Stimulated activated naive CD4-positive, alpha-beta T cell (primary cell): ENCODE measurements at places on chromosomes 12 and 14.

- no peak for DNase-seq
Observed at GRCh38 chr12:10113075-10113474, 14.3 kb upstream of the CLEC1A start.

- DNase-seq, result no peak
Observed at GRCh38 chr14:101351769-101352168, 209.5 kb upstream of the DIO3 start.

DNA sequence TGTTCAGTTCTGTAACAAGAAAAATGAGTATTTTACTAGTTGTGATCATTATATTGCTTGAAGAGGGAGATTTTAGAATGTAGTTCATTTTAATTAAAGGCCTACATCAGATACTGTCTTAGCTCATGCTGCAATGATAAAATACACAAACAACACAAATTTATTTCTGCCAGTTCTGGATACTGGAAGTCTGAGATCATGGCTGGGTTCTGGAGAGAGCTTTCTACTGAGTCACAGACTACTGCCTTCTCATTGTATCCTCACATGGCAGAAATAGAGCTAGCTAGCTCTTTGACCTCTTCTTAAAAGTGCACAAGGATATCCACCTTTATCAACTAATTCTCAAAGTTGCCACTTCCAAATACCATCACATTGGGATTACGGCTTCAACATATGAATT lies 53.8 kb downstream of the MIS18BP1 start:
- DNase-seq, result no peak

- no peak for DNase-seq
Observed at GRCh38 chr12:128820723-128821432, 2.9 kb downstream of the SLC15A4 start.

DNA sequence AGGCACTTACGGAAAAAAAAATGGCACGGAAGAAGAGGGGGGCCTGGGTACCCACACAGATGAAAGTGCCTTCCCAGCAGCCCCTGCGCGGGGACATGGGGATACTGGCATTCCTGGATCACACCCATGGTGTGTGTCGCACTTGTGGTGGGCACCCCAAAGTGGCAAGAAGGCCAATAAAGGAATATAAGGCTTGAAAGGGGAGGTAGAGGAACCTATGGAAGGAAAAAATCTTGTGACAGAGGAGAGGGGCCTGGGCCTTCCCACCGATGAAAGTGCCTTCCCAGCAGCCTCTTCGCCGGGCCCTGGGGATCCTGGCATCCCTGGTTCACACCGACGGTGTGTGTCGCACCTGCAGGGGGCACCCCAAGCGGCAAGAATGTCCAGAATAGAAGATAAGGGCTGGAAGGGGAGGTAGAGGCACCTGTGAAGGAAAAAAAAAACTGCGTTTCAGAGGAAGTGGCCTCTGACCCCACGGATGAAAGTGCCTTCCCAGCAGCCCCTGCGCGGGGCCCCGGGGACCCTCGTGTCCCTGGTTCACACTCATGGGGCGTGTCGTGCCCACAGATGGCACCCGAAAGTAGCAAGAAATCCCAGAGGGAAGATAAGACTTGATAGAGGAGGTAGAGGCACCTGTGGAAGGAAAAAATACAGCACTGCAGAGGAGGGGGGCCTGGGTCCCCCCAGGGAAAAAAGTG lies 284.0 kb downstream of the ALG10 start:
- no peak for DNase-seq

DNA sequence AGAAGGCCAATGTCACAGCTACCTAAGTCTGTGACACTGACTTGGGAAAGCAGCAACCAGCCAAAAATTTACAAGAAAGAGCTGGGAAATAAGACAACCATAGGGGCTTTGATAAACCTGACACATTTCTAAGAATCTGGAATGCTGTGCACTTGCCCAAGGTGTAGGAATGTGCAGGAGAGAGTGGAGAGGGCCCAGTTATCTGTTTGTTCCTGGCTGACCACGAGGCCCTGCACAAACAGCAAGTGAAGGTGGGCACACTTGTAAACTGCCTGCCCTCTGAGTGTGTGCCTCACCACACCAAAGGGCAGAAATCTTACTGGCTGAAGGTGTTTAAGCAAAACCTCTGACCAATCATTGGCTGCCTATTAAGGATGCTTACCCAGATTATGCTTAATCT lies 27.3 kb downstream of the DLK1 start:
- no peak for DNase-seq

DNA sequence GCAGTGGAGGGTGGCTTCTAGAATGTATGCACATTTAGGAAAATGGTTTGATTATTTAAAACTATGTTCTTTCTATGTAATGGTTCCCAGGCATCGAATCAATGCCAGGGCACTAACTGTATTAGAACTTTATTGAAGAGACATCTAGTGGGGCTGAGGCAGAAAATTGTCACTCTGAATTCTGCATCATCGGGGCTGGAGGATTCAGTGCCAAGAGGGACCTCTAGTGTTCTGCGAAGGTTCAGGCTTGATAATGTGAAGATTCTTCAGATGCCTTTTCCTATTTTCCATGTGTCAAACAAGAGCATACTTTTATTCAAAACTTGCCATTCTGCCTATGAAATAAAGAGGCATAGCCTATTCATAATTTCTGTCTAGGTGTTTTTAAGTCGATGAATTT lies 146.3 kb downstream of the CAND1 start:
- no peak for DNase-seq

DNA sequence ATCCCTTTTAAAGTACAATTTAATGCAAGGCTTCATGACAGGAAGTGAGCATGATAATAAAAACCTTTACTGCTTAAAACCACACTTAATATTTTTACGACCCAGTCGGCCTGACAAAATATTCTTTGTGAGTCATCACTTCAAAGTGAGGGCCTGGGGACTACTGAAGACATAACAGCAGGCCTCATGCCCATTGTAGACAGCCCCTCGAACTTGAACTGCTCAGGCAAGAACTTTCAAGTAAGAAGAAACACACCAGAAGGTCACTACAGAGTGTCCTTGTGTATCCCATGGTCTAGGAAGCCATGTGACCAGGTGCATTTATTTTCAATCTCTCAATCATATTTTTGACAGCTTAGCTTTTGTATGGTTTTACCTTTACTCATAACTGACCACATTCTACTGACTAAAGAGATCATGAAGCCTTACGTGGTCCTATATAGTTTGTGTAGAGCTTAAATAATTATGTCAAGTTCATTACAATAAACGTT lies 61.4 kb upstream of the MANSC4 start:
- no peak for DNase-seq

DNA sequence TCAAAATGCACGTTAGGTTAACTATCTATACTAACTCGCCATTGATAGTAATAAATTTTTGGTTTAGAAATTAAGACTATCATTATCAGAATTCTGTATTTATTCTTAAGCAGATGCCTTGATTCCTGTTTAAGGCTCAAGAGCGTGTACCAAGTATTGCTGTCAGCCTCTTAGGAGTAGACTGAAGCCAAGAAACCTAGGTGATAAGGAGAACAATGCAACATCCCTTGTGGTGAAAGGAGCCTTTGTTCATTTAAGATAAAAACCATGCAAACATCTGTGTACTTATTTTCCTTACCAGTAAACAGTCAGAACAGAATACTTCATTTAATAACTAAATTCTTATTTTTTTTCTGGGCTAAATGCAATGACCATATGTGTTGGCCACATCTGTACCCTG lies 109.4 kb upstream of the NOVA1 start:
- no peak for DNase-seq

- DNase-seq, result no peak
Observed at GRCh38 chr12:109600481-109600880, 26.9 kb downstream of the MVK start.

DNA sequence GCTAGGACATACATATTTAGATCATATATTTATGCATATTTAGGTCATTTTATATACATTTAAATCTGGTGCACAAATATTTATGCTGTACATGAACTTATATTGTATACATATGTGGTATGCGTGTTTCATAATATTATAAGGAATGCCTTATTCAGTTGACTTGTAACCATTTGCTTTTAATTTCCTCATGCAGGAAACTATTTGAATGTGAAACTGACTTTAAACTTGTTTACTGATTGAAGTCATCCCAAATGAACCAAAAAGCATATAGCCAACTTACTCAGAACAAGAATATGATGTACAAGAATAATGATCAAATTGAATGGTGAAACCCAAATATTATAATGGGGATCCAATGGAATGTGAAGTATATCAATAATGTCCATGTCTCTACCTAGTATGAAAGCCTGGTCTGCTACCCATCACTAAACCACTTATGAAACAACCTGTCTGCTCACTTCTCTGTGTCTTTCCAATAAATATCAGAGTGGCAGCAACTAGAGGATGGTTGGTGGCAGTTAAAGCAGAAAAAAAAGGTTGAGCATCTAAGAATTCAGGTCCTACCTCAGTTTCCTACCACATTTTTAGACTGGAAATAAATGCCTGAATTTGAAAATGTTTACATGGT lies 38.3 kb downstream of the RPS6KA5 start:
- DNase-seq, result no peak

- DNase-seq, result no peak
Observed at GRCh38 chr12:131101703-131102492, 148.2 kb downstream of the ADGRD1 start.

DNA sequence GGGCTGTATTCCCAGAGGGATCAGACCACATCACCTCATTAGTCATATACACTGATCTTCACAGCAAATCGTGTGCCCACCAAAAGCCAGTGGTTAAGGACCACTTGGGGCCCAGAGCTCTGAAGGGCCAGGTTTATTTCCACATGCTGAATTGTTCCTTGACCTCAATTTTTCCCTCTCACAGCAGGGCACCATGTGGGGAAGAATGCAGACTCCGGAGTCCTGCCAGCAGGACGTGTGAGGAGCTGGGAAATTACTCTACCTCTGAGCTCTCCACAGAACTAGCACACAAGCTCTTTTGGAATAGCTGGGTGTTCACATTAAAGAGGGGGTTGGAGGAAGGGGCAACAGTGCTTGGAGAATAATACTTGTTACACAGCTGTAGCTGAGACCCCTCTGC lies 57.6 kb upstream of the SEL1L start:
- DNase-seq, result no peak

- no peak for DNase-seq
Observed at GRCh38 chr14:21352587-21352986, 31.2 kb downstream of the SUPT16H start.

GRCh38 chr14:106840991-106841390 lies 1314.6 kb downstream of the TMEM121 start:
- DNase-seq, result no peak

- no peak for DNase-seq
Observed at GRCh38 chr14:72759670-72760069, 134.2 kb downstream of the DPF3 start.

DNA sequence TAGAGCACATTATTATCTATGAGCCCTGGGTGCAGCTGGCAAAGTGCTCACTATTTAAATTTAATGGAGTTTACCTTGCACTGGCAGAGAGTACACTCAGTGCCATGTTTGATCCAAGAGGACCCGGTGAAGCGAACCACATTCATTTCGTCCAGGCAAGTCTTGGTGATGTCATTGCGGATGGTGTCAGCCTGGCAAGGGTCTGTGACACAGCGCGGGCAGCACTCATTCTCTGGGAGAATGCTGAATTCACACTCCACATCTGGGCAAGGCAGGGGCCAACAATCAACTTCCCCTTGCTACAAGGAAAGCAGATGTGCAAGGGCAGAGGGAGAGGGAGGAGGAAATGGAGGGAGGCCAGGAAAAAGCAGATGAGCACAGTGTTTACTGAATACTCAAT lies 356.2 kb downstream of the NELL2 start:
- no peak for DNase-seq

GRCh38 chr14:76193696-76194095 lies 42.0 kb downstream of the GPATCH2L start:
- DNase-seq, result no peak

DNA sequence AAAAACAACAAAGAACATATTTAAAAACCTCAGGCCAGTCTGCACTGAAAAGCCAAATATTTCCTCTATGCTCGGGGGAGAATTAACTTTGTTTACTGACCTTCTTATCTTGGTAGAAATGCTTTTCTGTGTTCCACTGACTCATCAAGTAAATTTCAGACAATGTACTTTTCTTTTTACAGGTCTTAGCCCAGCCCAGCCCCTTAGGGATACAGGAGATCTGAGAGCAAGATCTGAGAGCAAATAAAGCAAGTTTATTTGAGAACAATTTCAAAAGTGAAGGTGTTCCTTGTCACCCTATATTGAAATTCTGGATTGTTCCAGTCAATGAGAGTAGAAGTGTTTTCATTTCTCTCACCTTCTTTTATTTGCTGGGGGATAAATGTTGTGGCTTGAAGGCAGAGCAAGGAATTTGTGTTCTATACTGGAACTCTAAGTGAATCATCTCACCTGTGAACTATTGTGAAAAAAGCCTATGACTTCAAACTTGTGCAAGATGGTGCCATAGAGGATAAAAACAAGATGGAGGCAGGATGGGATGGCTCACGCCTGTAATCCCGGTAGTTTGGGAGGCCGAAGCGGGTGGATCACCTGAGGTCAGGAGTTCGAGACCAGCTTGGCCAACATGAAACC lies 7.9 kb upstream of the GPRC5A start:
- no peak for DNase-seq

GRCh38 chr12:60872850-60873713 lies 1277.3 kb downstream of the SLC16A7 start:
- no peak for DNase-seq
